ENCODE measurements at places on chromosomes 16 and 17. TPM values are rescaled to one million over a fixed set of nuclear protein-coding genes. Genes with fewer than 3 reads are reported as not detected.

Gene TBX4
- not detected for total RNA-seq

- no peak for DNase-seq
These were observed 163.8 kb upstream of the TBX2 start for GRCh38 chr17:61235827-61236197.

GRCh38 chr16:10895053-10895946 lies 18.3 kb downstream of the CIITA start:
- DNase-seq = no peak

- peak; percentile 4 for DNase-seq
These were observed 5.1 kb upstream of the JPT1 start for GRCh38 chr17:75159196-75160031.

Gene FBXO39
- total RNA-seq = 0.37 TPM

Gene GPR179
- 0.02 TPM for total RNA-seq

GRCh38 chr17:4433515-4434031 lies at the start of gene SPNS3:
Gene SPNS3, plus strand, starts transcription at chr17:4433940. Its CDS starts 28 bp downstream, at chr17:4433968.
- DNase-seq = peak; percentile 58

DNA sequence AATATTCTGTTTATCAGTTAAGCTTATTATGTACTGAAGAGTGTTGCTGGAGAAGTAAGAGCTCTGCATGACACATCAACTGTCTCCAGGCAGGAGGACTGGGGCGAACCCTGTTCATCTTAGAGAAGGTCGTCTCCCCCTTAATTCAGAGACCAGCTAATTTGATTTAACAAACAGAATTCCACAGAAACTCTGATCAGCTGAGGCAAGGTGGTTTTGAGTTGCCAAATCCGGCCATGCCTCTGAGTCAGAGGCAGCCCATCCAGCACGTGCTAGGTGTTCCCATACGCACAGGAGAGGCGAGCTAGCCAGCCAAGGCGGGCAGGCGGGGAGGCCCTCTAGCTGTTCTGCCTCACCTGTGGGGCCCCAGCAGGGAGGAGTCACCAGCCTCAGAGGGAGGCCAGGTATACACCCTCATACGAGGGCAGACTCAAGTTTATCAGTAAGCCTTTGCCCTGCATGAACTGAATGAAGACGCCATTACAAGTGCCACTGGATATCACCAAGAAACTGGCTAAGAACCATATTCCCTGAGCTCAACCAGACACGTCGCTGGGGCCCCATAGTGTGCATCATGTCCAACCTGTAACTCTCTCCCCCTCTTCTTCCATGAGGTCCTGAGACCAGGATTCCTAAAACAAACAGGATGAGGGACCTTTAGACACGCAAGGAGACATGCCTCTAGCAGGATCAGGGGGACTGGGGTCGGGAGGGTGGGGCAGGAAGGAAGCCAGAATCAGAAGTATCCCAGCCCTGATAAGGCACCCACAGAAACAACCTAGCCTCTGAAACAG lies 25.7 kb downstream of the STAT5A start:
- no peak for DNase-seq

Gene PRCD
- total RNA-seq = not detected

Gene TBC1D3E
- not detected for total RNA-seq

GRCh38 chr17:29617481-29618271 lies 5.0 kb downstream of the CORO6 start:
- DNase-seq = peak; percentile 86

DNA sequence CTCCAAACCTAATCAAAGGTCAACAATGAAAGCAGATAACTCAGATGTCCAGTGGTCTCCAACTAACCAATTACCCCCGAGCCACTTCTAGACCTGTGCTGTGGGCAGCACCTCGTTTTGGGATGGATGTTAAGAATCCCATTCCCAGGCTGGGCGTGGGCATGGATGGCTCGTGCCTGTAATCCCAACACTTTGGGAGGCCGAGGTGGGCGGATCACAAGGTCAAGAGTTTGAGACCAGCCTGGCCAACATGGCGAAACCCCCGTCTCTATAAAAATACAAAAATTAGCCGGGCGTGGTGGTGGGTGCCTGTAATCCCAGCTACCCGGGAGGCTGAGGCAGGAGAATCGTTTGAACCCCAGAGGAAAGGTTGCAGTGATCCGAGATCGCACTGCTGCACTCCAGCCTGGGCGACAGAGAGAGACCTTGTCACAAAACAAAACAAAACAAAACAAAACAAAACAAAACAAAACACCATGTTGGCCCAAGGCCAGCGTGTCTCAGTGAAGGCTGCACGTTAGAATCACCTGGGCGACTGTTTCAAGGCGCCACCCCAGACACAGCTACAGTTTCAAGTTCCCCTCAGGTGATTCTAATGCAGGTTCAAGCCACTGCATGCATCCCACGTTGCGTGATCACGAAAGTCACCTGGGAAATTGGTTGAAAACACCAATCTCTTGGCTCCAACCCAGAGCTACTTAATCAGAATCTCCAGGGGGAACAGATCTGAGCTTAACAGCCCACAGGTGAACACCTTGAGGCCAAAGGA lies 21.3 kb downstream of the COX4I1 start:
- DNase-seq = no peak

GRCh38 chr17:3961564-3962047 lies 2.6 kb downstream of the ATP2A3 start:
- peak; percentile 62 for DNase-seq

Gene SLC12A3
- not detected for total RNA-seq

- no peak for DNase-seq
These were observed 404.1 kb downstream of the WWOX start for GRCh38 chr16:78503602-78504001.

DNA sequence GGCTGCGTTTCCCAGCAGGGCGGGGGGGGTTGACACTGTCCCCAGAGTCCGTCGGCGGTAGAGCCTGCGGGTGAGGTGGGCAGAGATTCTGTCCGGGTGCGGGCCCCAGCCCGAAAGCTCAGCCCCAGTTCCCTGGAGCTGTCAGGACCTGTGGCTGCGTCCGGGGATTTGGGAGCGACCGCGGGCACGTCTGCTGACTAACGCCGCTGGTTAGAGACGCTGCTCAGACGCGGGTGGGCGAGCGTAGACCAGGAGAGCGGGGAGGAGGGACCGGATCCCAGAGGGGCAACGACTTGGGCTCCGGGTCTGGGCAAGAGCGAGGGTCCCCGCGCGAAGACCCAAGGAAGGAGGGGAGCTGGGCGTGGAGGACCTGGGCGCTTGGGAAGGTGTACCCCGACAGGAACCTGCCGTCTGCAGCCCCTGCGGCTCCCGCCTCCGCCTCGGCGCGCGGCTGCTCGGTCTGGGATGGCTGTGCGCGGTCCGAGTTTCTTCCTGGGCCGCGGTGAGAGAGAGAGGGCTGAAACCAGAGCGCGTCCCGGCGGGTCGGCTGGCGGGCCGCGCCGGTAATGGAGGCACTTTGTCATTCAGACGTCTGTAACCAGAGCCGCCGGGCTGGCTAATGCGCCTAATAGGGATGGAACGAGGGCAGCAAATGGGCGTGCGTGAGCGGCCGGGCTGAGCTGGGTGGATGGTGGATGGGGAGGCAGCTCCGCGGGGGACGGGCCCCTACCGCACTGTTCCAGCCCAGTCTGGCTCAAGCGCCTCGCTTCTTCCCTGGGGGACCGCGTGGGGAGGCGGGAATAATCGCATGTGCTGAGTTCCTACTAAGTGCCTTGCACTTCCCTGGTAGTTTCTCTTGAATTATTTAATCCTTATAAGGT lies 2.3 kb downstream of the NGFR start:
- DNase-seq = no peak

Gene KCNH4
- total RNA-seq = 0.54 TPM

Gene TP53TG3C
- total RNA-seq = not detected

- no peak for DNase-seq
These were observed 41.6 kb downstream of the B9D1 start for GRCh38 chr17:19320876-19321275.

GRCh38 chr16:69618307-69618706 lies 52.5 kb downstream of the NFAT5 start:
- DNase-seq = no peak

- peak; percentile 68 for DNase-seq
These were observed 14.0 kb downstream of the FMNL1 start for GRCh38 chr17:45235416-45236281.

- DNase-seq = no peak
These were observed 646 bp downstream of the CBX2 start for GRCh38 chr17:79778504-79779083.

Gene NT5M
- total RNA-seq = 5.8 TPM

DNA sequence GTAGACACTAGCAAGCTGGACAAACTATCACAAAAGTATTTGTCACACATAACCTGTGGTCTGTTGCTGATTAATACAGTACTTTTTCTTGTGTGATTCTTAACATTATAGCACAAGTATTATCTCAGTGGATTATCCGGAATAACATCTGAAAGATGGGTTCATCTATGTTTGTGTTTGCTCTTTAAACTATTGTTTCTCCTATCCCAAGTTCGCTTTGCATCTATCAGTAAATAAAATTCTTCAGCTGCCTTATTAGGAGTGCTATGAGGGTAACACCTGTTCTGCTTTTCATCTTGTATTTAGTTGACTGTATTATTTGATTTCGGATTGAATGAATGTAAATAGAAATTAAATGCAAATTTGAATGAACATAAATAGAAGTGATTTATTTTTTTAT lies 14.5 kb downstream of the RNFT1 start:
- no peak for DNase-seq

- DNase-seq = peak; percentile 8
These were observed 16.5 kb upstream of the CLEC3A start for GRCh38 chr16:78005881-78006280.

DNA sequence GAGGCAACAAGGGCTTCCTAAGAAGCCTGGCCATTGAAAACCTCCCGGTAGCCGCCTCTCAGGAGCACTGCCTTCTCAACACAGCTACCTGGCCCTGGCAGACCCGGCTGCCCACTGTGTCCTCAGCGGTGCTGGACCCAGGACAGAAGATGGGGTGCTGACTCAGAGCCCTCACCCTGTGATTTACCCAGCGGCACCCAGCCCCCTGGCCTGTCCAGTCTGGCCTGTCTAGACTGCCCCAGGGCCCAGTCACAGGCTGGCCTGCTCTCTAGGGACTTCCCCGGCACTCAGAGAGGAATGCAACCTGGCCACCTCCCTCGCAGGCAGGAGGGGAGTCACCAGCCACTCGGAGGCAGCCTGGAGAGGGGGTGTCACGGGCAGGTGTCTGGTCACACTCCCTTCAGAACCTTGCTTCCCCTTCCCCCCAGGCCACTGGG lies 20.1 kb downstream of the PIEZO1 start:
- DNase-seq = no peak

GRCh38 chr17:77409282-77410161 lies 268.8 kb downstream of the SEC14L1 start:
- DNase-seq = no peak

DNA sequence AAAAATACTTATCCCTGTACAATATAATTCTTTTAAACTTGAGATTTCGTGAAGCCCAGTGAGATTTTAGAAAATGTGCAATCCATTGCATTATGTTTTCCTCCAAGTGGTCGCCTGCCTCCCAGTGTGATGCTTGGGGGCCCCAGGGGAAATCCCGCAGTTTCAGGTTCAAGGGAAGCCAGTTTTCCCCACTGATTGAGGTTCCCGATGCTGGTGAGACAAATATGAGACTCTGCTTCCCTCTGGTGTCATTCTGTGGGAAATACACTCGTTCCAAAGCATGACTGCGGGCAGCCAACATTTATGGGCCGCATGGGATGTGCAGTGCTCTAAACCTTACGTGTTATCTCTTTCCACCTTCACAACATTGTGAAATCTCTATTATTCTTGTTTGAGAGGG lies 200.8 kb downstream of the PRKCB start:
- peak; percentile 27 for DNase-seq

GRCh38 chr17:8922928-8923327 lies 42.6 kb downstream of the PIK3R5 start:
- DNase-seq = no peak

DNA sequence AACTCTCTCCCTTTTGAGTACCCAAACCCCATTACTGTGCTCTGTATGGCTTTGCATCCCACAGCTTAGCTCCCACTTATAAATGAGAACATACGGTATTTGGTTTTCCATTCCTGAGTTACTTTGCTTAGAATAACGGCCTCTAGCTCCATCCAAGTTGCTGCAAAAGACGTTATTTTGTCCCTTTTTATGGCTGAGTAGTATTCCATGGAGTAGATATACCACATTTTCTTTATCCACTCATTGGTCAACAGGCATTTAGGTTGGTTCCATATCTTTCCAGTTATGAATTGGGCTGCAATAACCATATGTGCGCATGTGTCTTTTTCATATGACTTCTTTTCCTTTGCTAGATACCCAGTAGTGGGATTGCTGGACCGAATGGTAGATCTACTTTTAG lies 19.9 kb upstream of the SYT17 start:
- DNase-seq = no peak

DNA sequence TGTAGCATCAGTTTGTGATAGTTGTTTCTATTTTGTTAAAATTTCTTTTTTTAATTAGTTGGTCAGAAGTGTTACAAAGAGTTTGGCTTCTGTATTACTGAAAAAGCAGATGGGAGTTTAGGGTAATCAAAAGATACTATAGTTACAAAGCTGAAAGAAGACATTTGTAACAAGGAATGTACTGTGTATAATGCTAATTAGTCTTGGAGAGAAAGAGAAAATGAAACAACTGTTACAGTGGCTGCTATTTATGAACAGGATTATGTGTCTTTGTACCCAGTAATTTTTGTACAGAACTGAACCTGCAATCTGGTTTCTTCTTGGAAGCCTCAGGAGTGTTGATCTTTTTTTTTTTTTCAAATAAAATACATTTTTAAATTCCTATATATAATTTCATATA lies 14.3 kb downstream of the GDPD1 start:
- no peak for DNase-seq

GRCh38 chr16:2828876-2829430 lies 1.1 kb upstream of the ZG16B start:
- no peak for DNase-seq

GRCh38 chr17:42512733-42513251 lies 23.2 kb upstream of the NAGLU start:
- no peak for DNase-seq

Gene IFI35
- 33.3 TPM for total RNA-seq

DNA sequence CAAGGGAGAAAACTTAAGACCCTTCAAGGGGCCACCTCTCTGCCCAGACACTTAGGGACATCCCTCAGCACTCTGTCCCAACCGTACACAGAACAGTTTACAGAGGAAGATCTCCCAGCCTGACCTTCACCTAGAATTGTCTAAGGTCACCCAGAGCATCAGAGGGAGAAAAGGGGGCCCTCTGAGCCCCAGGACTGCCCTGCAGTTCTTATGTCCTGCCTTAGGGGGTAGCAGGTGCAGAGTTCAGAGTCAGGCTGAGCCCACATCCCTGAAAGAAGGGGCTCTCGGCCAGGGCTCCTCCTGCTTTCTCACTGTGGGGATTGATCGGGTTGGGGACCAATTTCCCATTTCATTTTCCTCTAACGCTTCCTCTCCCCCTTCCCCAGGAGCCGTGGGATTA lies 15.4 kb downstream of the CA4 start:
- no peak for DNase-seq

DNA sequence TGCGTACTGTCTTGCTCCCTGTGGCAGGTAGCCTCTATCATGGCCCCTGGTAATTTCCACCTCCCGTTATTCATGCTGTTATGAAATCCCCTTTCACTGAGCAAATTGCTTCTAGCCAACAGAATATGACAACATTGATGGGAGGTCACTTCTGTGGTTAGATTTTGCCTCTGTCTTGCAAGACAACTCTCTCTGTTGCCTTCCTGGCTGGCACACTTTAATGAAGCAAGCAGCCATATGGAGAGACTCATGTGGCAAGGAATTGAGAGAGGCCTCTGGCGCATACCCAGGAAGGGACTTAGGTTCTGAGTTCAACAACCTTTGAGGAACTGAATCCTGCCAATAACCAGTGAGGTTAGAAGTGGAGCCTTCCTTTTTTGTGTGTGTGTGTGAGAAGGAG lies 51.8 kb upstream of the GPRC5B start:
- DNase-seq = no peak
